ENCODE measurements at places on chromosomes 2 and 18.
A peak's percentile ranks its signal among the peaks of the same experiment; 100 is the strongest.

DNA sequence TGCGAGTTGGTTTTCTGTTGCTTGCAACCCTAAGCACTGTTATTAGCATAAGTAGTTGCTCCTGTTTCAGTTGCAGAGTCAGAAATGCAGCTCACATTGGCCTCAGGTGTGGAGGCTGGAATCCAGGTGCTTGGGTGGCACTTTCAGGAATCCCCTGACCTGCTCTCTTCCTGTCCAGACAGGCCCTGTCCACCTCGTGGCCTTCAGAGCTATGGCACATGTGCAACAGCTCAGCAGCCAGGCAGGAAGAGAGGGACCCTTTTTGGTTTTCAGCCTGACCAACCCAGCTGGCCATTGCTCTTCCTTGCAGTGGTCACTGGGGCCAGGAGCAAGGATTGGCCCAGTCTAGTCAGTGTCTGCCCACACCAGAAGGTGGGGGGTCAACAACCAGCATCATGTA lies 12.7 kb downstream of the ACOXL start:
- DNase-seq = no peak

DNA sequence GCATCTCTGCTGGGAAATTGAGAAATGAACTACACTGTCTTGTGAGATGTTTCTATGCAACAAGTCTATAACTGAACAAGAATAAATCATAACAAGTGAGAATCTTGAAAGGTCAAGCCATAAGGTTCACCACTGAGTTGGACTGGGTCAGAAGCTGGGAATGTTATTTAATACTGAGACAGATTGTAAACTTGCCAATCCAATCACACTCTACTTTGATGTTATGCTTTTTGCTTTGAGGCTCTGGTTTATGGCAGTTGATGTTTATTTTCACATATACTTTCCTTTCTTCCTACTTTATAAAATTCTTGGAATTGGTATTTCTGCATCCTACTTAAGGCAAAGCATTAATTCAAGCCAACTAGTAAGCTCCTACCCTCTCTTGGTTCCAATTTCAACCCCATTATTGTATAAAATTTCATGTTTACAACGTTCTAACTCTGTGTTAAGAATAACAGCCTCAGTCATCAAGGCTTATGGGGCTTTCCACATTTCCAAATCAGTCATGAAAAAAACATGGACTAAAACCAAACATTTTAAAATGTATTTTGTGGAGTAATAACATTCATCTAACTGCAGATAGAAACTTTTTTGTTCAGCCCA lies 533.4 kb downstream of the NYAP2 start:
- DNase-seq = peak; percentile 3

- no peak for DNase-seq
Observed at GRCh38 chr2:10359731-10360329, 57.1 kb downstream of the HPCAL1 start.

GRCh38 chr2:181374781-181375675 lies 82.2 kb upstream of the ITGA4 start:
- DNase-seq = peak; percentile 23

DNA sequence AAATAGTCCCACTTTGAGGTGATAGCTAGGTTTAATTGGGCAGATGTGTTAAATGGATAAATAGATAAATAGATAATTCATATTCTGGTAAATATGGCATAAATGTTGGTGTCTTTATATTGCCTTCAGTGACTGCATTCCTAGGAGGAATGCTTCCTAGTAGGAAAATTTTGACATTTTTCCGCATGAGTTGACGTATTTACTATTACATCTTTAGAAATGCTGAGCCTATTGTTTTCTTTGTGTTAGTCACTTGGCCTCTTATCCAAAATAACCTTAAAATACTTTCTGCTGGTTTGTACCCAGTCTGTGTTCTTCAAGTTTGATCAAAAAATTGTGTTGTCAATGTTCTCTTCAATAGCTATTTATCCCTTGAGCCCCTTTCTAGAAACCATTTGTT lies 495.6 kb upstream of the ZEB2 start:
- no peak for DNase-seq

GRCh38 chr2:8090748-8091700 lies 590.8 kb upstream of the ID2 start:
- DNase-seq = peak; percentile 15

DNA sequence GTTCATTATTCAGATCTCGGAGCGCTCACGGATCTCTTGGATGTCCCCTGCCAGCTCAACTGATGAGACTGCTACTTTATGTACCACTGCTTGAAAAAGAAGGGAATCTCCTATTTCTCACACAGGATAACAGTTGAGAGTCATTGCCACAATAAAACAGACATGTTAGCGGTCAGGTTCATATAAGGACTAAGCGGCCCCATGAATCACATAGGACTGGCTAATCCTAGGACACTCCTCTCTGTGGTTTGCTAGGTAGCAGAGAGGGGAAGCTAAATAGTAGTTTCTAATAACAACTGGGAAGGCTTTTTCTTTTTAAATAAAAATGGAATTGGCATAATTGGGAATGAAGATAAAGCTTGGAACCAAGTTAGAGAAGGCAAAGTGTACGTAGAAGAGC lies 15.9 kb upstream of the TGFA start:
- DNase-seq = no peak

GRCh38 chr18:76764291-76764901 lies 58.0 kb upstream of the ZNF236 start:
- DNase-seq = no peak

GRCh38 chr2:126839796-126840195 lies 58.9 kb upstream of the TEX51 start:
- no peak for DNase-seq

GRCh38 chr2:126425943-126426342 lies 230.0 kb upstream of the GYPC start:
- no peak for DNase-seq

DNA sequence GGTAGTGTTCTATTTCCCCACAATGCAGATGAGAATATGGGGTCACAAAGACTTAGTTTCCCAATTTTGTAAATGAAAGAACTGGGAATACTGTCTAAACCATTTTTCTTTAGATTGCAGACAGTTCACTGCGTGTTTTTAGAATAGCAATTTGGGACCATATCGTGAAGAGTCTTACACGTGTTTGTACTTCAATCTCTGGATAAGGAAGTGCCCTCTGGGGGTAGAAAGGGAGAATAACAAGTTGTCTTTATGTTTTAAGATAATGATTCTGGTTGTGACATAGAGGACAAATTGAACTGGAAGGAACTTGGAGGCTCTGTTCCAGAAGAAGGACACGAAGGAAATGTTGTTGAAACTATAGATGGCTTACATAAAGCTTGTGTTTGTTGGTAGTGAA lies 457.7 kb downstream of the CBLN2 start:
- DNase-seq = no peak

DNA sequence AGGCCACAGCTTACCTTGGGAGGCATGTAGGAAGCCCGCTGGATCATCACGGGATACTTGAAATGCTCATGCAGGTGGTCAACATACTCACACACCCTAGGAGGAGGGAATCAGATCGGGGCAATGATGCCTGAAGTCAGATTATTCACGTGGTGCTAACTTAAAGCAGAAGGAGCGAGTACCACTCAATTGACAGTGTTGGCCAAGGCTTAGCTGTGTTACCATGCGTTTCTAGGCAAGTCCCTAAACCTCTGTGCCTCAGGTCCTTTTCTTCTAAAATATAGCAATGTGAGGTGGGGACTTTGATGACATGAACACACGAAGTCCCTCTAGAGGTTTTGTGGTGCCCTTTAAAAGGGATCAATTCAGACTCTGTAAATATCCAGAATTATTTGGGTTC lies 17.9 kb downstream of the TYMS start:
- no peak for DNase-seq

All from HCEC 1CT (cell line).